ENCODE measurements at places on chromosomes 13 and 19.

GRCh38 chr13:71864094-71864985, 2.7 kb downstream of the DACH1 start:
- peak; percentile 82 for DNase-seq

DNA sequence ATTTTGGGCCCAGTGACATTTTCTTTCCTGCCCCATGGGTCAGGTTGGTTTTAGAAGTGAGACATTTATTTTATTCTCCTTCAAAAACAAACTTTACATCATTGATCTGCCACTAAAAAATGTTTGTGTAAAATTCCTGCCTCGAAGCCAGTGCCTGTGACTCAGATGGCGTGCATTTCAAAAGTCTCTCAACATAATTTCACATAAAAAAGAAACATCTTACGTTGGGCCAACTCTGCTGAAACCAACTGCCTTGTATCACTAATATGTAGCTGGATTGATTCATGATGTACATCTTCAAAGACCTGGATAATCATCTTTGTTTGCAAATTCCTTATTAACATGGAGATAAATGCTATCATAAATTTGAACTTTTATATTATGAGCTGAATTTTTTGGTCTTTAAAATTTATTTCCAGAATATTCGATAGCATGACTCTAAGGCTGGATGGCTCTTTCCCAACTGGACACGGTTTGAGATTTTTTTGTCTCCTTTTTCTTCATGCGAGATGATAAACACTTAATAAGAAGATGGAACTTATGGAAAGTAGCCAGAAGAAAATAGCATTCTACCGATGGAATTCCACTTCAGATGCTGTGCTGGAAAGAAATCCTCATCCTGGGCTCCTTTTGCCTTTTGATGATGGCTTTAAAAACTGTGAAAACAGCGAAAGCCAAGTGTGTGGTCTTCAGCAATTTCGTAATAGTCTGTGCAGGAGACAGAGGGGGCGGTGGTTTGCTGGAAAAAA, 420.5 kb downstream of the FGF9 start:
- DNase-seq: no peak

GRCh38 chr19:6677883-6678689, 8.1 kb upstream of the TNFSF14 start:
- no peak for DNase-seq

GRCh38 chr13:50393628-50394027, 378.4 kb downstream of the KCNRG start:
- DNase-seq: no peak

- no peak for DNase-seq
These were observed 6.6 kb upstream of the GADD45B start for GRCh38 chr19:2469102-2469914.

- DNase-seq: no peak
These were observed 51.9 kb downstream of the CELF5 start for GRCh38 chr19:3276341-3276799.

- no peak for DNase-seq
These were observed 11.8 kb downstream of the PALM start for GRCh38 chr19:720345-721160.

- no peak for DNase-seq
These were observed 238.2 kb downstream of the B3GLCT start for GRCh38 chr13:31437975-31438374.

DNA sequence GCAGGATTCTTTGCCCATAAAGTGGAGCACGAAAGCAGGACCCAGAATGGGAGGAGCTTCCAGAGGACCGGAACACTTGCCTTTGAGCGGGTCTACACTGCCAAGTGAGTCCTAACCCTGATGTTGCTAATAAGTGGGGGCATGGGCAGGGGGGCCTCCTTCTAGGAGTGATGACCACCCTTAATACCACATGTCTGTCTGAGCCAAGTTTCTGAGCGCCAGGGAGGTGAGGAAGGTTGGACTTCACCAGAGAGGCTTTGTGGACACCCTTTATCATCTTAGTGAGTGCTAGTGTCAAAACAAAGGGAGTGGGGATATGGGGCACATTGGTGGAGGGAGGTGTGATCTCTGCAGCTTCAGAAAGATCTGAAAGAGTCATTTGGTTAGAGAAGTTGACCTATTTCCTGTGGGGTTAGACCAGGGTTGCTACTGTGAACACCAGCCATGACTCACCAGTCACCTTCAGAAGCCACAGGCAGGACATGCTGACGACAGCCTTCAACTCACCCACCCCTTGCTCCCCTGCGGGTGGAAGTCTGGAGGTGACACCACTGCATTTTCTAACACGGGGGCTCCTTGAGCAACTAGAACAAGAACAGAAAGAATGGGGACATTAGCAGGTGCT, 8.8 kb downstream of the ALOX5AP start:
- peak; percentile 73 for DNase-seq
